ENCODE measurements at places on chromosomes 6 and 20.

- DNase-seq = no peak
Measured at GRCh38 chr20:61529354-61529753, 277.3 kb downstream of the CDH4 start.

- DNase-seq = no peak
Measured at GRCh38 chr20:9966966-9967365, 67.8 kb upstream of the ANKEF1 start.

DNA sequence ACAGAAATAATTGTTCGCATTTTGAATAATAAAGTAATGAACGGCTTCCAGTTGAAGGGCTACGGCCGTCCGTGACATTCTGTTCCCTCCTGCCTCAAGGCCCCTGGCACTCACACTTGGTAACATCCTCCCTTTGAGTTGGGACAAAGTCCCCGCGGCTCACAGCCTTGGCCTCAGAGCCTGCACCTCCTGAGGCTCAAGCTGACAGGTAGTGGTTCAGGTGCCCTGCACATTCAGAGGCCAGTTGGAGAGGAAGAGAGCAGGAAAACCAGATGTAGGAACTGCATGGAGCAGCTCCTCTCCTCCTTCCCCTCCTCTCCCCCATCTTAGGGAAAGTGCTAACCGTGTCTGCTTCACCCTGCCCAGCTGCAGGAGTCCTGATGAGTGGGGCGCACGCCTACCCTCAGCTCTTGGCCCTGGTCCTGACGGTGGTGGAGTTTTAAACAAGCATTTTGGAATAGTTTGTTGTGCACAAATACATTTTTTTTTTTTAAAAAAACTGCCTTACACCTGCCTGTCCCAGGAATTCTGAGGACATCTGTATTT, 393.1 kb downstream of the SMOC2 start:
- DNase-seq = no peak

DNA sequence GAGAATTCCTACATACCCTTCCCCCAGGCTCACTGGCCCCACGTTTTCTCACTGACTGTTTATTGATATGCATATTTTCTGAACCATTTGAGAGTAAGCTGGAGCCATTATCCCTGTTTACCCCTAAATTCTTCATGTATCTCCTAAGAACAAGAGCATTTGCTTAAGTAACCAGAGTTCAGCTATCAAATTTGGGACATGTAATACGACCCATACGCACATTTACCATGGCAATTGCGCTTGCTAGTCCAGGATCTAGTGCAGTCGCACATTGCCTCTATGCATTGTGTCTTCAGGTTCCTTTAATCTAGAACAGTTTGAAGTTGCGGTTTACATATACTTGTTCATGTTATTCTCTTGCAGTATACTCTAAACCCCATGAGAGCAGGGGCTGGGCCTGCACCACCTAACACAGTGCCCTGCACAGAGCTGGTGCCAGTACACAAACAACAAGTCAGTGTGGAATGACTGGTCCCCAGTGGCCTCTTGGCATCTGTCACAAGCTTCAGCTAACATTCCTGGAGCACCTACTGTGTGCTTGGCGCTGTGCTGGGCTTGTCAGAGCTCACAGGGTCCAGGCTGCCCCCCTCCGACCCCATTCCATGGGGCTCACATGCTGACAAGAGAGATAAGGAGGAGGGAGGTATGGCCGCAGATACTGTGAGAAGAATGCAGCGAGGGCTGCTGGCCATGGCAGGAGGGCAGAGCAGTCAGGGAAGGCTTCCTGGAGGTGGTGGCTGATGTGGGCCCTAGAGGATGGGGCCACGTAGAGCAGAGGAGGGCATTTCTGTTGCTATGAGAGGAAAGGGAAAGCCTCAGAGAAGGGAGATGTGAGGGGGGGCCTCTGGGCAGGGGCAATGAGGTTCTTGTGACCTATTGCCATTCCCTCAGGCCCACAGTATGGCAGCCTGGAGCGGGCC, 28.1 kb downstream of the SPDEF start:
- no peak for DNase-seq

DNA sequence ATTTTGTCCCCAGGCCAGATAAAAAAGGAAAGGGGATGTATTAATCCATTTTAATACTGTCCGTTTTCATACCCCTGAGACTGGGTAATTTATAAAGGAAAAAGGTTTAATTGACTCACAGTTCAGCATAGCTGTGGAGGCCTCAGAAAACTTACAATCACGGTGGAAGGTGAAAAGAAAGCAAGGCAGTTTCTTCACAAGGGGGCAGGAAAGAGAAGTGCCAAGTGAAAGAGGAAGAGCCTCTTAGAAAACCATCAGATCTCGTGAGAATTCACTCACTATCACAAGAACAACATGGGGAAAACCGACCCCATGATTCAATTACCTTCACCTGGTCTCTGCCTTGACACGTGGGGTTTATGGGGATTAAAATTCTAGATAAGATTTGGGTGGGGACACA, 152.5 kb downstream of the IBTK start:
- DNase-seq = no peak

DNA sequence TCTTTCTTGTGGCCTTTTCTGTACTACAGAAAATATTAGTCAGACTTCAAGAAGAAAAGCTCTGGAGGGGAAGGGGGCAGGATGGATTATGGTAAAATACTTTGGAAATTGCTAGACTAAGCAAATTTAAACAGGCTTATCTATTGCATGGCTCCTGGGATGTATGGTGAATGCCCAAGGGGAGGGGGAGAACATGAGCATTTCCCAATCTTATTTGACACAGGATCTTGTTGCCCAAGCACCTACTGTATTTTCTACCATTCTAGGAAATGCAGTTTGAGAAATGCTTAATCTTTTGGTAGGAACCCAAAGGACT, 86.1 kb upstream of the LAMP5 start:
- no peak for DNase-seq

DNA sequence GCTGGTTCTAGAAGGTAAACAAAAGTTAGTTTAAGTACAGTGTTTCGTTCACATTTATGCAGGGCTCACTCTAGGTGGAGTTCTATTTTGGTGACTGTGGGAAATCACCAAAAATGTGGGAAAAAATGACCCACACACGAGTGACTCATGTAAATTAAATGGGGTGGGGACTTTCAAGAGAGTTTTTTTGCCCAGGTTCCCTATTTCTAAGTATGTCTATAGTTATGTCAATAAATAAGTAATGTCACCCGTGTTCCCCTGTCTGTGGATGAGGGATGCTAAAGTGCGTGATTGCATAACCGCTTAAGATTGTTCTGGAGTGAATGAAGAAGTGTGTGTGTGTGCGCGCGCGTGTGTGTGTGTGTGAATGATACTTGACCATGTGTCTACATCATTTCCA, 69.1 kb downstream of the MYB start:
- no peak for DNase-seq

- no peak for DNase-seq
Measured at GRCh38 chr6:156395276-156395675, 381.9 kb upstream of the ARID1B start.

- DNase-seq = peak; percentile 9
Measured at GRCh38 chr6:68634726-68635411, at the start of gene ADGRB3. TSS of gene ADGRB3 (plus strand) at chr6:68635282. CDS start at chr6:68638676, 3,394 bp downstream.

- DNase-seq = no peak
Measured at GRCh38 chr6:155510879-155511278, 55.2 kb upstream of the NOX3 start.

DNA sequence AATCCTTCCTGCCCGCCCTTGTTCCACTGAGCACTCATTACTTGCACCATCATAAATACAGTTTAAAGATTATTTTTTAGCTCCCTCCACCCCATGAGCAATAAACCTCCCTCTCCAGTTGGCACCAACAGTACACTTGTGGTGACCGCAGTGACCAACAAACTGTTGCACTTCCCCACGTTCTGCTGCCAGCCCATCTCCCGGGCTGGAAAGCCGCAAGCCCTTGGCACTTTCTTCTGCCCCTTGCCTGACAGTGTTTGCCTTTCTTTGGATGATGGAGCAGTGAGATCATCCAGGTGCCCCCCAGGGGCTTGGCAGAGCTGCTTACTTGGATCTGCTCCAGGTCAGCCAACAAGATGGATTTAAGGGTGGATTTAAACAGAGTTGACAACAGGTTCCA, 21.6 kb downstream of the KCNB1 start:
- DNase-seq = no peak

DNA sequence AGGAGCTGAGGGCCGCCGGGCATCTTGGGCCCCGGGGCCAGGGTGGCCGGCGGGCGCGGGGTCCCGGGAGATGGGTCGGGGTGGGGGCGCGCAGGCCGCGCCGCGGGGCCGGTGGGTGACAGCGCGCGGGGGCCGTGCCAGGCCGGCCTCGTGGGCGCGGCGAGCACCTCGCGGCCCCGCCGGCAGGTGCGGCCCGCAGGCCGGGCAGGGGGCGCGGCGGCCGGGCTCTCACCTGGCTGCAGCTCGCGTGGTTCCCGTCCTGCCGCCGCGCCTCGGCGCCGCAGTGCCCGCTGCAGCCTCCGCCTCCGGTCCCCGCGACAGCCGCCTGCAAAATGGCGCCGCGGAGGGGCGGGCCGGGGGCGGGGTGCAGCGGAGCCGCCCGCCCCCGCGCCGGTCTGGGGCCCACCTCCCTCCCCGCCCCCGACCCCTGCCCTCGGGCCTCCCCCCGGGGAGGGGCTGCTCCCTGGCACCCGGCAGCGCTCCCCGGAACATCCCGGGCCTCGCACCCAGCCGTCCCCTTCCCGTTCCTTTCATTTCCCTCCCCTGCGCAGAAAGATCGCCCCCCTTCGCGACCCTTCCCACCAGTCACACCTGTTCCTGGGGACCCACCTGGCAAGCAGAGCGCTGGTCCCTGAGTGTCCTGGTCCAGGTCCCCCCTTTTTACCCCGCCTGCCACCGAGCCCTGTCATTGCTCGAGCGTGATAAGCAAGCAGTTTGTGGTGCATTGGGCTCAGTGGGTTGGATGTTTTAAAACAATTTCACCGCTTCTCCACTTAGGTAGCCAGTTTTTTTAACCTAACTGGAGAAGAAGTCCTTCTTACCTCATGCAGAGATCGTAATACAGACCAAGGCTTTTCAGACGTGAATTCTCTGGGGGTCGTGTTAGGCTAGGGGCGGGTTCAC, at the start of gene SLC23A2:
TSS of gene SLC23A2 (minus strand) at position 337 of the 903 bp plus-strand sequence. CDS start 68,948 bp downstream, outside the sequence.
- DNase-seq = peak; percentile 36

DNA sequence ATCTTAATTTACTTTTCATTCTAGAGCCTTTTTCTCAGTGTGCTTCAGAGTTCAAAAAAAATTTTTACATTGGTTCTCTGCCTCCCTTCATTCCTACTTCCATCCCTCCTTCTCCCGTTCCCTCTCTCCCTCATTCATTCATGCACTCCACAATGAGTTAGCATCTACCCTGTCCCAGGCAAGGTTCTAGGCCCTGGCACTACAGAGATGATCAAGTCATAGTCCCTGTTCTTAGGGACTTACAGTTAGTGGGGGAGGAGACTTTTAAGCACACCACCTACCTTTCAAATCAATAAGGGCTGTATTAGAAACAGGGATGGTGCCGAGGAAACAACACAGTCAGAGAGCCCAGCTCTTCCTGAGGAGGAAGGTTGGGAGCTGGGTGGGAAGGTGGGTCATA, 40.3 kb downstream of the MAP3K5 start:
- no peak for DNase-seq

GRCh38 chr6:83169511-83169910, 23.6 kb downstream of the PGM3 start:
- DNase-seq = no peak

- no peak for DNase-seq
Measured at GRCh38 chr6:37972994-37973757, 153.6 kb downstream of the ZFAND3 start.

GRCh38 chr20:31355981-31356380, 12.4 kb upstream of the DEFB118 start:
- DNase-seq = no peak

- DNase-seq = no peak
Measured at GRCh38 chr20:38021087-38021772, 12.0 kb downstream of the TTI1 start.

GRCh38 chr6:6810727-6811126, 222.2 kb downstream of the LY86 start:
- no peak for DNase-seq

DNA sequence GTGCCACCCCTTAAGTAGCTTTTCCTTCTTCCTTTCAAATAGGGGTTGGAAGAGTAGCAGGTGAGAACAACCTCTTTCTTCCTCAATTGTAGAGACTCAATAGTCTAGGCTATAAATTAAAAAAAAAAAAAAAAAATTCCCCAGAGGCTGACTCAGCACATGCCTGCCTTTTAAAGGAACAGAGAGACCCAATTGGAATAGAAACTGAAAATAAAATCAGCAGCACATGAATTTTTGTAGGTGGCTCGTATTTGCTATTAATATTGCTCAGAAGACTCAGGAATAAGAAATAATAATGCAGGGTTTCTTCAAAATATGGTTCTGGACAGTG, 19.3 kb downstream of the TOP1 start:
- no peak for DNase-seq

- no peak for DNase-seq
Measured at GRCh38 chr20:61288331-61288784, 36.3 kb downstream of the CDH4 start.

DNA sequence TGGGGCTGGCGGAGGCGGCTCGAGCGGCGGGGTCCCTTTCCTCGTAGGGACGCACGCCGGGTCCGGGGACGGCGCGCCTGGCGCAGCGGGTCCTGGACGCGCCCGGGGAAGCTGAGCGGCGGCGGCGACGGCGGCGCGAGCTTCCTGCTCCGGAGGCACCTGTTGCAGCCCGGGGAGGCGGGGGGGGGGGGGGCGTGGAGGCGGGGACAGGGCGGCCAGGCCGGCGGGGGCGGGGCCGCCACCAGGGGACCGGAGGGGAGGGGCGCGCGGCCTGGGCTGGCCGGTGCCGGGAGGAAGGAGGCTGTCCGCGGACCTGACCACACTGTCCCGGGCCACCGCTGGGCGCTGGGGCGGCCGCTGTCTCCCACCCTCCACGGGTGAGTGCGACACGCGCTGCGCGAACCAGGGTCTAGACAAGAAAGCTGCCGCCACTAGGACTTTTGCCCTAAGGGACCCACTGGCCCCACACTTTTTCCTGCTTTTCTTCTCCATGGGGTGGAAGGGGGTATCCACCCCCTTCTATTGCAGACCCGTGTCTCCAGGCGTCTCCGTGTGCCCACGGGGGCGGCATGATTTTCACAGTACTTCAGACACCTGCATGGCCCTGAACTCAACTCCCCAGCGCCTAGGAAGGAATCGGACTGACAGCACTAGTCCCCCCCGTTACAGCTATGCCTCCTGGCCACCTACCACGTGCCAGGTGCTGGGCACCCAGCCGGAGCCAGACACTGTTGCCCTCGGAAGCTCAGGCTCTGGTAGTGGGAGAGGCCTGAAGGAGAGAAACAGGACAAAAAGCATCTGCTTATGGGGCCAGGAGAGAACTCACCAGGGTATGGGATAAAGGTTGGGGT, at the start of gene NFATC2:
TSS of gene NFATC2 (minus strand) at position 149 of the 851 bp plus-strand sequence. CDS start 220 bp downstream, outside the sequence.
- peak; percentile 37 for DNase-seq

DNA sequence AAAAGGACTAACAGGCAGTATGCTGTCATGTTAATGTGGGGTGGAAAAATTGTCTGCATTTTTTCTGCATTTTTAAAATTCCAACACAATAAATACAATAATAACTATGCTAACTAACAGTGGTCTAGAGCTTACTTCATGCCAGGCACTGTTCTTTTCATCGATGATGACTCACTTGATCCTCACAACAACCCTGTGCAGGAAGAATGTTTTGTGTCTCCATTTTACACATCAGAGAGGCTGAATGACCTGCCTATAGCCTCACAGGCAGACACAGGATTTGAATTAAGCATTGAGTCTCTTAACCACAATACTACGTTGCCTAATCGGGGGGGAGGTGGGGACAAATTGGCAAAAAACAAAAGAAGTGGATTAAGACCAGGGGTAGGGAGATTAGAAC, 26.9 kb upstream of the FANCE start:
- no peak for DNase-seq

- no peak for DNase-seq
Measured at GRCh38 chr20:43345676-43346075, 112.0 kb upstream of the SRSF6 start.

- no peak for DNase-seq
Measured at GRCh38 chr6:141758430-141758829, 374.3 kb upstream of the GJE1 start.
